ENCODE measurements at places on chromosomes 1 and 21.

DNA sequence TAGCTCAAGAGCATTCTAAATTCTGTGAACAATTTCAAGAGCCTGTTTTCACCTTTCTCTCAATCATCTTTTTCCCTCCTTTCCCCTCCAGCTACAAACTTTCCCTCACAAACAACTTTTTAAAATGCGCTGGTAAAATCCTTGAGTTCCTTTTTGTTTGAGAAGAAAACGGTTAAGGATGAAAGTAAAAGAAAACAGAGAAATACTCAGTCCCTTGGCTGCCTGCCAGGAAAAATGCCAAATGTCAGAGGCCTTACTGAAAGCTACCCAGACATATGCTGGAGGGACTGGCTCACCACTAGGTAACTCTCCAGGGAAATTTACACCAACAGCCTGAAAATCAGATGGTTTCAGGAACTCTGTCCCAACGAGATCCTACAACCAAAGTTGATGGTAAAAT, 11.0 kb upstream of the SERBP1 start:
- no peak for DNase-seq

- no peak for DNase-seq
Observed at GRCh38 chr1:160045653-160046052, 13.9 kb upstream of the PIGM start.

DNA sequence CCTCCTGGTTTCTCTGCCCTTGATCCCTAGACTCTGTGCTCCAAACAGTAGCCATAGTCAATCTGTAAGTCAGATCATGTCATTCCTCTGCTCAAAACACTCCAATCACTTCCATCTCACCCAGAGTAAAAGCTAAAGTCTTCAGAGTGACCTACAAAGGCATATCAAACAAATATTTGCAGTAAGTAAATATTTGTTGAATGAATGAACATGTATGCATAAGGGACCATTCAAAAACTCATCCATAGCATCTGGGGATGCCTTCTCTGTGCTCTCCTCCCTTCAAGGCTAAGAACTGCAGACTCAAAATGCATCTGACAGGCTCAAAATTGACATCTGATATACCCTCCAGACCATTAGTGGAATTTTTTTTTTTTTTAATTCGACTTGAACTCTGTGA, 18.1 kb upstream of the AK5 start:
- DNase-seq: no peak

- no peak for DNase-seq
Observed at GRCh38 chr21:21103692-21104091, 105.5 kb downstream of the NCAM2 start.

GRCh38 chr1:236292425-236292824, 10.7 kb upstream of the ERO1B start:
- no peak for DNase-seq

DNA sequence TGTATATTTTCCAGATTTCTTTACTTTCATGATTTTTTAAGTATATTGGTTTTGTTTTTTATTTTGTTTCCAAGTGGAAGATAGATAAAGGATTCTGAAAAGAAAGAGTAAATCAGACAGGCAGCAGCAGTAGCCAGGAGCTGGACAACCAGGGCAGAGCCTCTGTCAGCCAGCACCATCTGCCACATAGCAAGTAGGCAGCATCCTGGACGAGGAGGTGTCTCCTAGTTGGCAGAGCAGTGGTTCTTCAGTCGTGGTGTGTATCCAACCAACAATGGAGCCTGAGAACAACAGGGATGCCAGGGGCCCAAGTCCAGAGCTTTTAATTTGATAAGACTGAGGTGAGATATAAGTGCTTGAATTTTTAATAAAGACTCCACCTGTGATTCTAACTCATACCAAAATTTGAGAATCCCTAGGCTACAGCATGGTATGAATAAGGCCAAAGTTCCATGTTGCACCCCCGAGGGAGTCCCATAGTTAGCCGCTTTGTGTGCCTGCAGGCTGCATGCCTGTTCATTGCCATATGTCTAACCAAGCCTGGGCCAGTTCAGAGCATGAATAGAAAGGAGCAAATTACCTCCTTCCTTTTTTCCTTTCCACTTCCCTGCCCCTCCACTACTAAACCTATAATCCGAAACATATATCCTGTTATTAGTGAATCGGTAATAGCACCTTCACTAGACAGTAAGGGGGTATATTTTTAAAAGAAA, 153.2 kb downstream of the NTNG1 start:
- DNase-seq: no peak

- no peak for DNase-seq
Observed at GRCh38 chr21:34200288-34200905, 127.0 kb downstream of the MRPS6 start.

DNA sequence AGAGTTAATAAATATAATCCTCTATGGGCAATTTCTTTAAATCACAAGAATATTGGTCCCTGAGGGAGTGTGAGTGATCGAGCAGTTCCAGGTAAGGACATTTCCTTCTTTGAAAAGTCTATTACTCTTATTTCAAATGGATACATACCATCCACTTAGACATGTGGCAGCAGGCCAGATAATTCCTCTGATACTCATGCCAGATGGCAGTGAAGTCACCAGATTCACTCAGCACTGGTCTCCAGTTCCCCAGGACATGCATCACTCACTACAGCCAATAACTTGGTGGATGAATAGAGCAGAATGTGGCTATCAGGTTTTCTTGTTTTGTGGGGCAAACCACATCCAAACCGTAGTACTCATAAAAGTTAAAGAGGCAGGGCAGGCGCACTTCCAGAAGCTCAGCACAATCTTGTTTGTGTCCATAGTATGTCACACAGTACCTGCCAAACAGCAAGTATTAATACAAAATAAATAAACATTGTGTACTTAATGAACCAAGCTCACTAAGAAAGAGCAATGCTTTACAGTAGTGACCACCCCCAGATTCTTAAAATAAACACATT, 74.2 kb upstream of the CD53 start:
- DNase-seq: no peak

GRCh38 chr1:63958556-63958955, 184.7 kb downstream of the ROR1 start:
- no peak for DNase-seq

DNA sequence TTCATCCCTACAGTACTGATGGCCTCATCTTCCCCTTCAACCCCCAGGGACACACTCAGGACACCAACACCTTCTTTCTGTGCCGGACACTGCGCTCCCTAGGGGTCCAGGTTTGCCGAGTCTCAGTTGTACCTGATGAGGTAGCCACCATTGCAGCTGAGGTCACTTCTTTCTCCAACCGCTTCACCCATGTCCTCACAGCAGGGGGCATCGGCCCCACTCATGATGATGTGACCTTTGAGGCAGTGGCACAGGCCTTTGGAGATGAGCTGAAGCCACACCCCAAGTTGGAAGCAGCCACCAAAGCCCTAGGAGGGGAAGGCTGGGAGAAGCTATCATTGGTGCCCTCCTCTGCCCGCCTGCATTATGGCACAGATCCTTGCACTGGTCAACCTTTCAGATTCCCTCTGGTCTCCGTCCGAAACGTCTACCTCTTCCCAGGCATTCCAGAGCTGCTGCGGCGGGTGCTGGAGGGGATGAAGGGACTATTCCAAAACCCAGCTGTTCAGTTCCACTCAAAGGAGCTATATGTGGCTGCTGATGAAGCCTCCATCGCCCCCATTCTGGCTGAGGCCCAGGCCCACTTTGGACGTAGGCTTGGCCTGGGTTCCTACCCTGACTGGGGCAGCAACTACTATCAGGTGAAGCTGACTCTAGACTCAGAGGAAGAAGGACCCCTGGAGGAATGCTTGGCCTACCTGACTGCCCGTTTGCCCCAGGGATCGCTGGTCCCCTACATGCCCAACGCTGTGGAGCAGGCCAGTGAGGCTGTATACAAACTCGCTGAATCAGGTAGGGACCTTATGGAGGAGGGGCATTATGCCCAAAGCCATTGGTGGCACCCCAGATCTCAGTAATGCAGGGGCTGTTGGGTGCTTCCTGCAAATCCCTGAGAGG, 5.1 kb upstream of the LENEP start:
- DNase-seq: no peak

- DNase-seq: no peak
Observed at GRCh38 chr1:211605603-211606331, 26.8 kb upstream of the SLC30A1 start.

- DNase-seq: no peak
Observed at GRCh38 chr1:81477710-81478109, 323.0 kb upstream of the ADGRL2 start.

GRCh38 chr21:15275615-15276235, 210.9 kb upstream of the NRIP1 start:
- DNase-seq: no peak

- no peak for DNase-seq
Observed at GRCh38 chr1:169044971-169045370, 61.5 kb upstream of the ATP1B1 start.

DNA sequence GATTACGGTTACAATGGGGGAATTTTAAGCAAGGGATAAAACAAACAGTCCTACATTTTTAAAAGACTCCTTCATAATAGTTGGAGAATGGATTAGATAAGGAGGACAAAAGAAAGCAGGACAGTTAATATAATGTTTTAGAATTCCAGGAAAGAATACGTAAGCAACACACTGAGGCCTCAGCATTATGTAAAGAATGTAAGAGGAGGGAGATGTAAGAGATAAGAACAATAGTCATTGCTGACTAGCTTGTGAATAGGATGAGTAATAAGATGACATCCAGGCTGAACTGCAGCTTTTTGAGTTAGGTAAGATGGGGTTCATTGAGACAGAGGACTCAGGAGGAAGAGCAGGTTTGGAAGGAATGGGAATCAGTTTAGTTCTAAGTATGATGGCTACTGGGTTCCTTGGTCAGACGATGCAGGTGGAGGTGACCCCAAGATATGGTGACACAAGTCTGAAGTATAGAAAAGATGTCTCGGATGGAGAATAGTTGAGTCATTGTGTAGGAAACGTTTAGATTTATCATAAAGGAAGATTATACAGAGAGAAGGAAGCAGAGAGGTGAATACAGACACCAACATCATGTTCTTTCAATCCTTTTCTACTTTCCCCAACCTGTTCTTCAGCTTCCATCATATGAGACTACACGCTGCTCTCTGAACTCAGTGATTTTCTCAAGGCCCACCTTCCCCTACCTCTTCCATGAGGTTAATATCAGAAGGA, 372.8 kb downstream of the PTBP2 start:
- no peak for DNase-seq

GRCh38 chr1:118878661-118879060, 109.5 kb downstream of the TBX15 start:
- no peak for DNase-seq

GRCh38 chr21:42535602-42536171, 22.0 kb downstream of the SLC37A1 start:
- DNase-seq: no peak

GRCh38 chr1:171600862-171601261, 21.2 kb upstream of the MYOCOS start:
- DNase-seq: no peak

DNA sequence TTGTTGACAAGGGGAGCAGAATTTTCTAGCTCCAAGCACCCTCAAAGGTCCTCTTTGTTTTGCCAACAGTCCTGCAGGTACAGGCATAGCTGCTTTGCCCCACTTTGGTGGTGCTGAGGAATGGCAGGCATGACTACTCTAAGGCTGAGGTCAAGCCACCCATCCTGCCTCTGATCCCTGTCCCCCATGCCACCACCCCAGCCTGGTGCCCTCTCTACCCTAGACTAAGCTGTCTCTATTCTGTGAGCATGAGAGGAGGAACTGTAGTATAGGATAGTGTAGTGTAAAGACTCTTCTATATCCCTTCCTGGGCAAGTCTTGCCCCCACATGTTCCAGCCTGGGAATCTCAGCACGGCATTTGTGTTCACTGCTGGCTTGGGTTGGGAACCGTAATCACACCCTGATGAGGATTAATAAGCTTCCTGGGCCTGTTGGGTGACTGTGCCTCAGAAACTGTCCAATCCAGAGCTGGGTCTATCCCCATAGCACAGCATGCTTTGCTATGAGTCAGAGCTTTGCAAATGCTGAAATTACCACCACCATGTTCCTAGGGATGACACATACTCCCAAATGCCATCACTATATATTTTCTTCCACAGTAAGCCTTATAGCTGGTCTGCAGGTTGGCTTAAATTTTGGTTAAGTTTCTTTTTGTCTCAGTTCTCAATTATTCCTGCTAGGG, 105.7 kb upstream of the PPP2R5A start:
- no peak for DNase-seq

DNA sequence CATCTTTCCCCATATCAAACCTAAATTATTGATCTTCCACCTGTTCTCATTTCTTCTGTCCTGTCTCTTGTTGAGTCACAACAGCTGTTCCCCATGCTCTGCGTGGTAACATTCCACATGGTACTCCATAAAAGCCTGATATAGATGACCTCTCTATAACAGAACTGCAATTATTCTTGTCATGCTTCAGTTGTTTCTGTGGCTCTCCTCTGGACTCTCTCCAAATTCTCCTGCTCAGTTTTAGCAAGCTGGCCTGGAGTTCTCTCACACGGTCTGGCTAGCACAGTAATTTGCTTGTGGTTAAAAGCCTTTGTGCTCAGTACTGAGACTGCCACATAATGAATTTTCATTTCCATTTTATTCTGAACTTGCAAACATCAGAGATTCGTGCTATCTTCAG, 10.6 kb upstream of the LRRC39 start:
- no peak for DNase-seq

DNA sequence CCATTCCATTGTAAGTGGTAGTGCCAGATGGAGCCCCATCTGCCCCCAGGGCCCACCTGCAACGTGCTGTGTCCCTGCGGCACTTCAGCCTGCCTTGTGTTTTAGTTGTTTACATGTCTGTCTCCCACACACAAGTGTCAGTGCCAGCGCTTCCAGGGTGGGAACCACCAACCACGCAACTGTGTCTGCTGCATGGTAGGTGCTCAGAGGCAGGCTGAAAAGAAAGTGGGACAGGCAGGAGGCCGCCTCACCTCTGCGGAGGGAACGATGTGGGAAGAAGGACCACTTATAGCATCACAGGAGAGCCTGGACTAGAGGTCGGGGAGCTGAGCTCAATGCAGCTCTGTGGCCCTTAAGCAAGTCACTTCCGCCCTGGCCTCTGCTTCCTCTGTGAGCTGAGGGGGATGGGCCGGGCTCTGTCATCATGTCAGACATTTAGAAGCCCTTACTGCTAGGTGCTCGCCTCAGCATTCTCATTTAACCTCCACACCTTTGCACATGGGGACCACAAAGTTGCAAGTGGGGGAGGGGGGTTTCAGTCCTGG, 17.9 kb downstream of the SLC9A1 start:
- peak; percentile 40 for DNase-seq

GRCh38 chr1:29239142-29239541, 2.8 kb downstream of the PTPRU start:
- no peak for DNase-seq

DNA sequence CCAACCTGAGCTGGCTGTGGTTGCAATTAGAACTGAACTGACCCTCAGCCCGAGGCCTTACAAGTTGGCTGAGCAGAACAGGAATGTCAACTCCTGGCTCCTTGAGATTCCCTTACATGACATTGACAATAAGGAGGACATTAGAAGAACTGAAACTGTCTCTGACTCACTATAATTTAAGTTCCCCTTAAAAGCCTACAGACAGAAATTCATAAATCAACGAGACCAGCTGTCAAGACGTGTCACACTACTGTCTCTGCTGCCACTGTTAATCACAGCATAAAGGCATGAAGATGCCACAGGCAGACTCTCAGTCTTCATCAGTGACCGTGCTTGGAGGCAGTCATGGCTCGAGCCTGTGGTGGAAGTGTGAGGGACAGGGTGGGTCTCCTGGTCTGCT, 168.8 kb downstream of the GABPA start:
- DNase-seq: no peak
